ENCODE measurements at places on chromosomes 1 and 21. TPM values are rescaled to one million over a fixed set of nuclear protein-coding genes. Genes with fewer than 3 reads are reported as not detected.

Gene WDR3
- 40.6 TPM for polyA plus RNA-seq

Gene RHD
- 8.8 TPM for polyA plus RNA-seq

Gene BARHL2
- not detected for polyA plus RNA-seq

Gene LCE1C
- not detected for polyA plus RNA-seq

Gene GJA5
- polyA plus RNA-seq: not detected

Gene HTR6
- not detected for polyA plus RNA-seq

Gene MFSD2A
- not detected for polyA plus RNA-seq

Gene SHE
- not detected for polyA plus RNA-seq

Gene DAB1
- polyA plus RNA-seq: not detected

Gene PDE9A
- polyA plus RNA-seq: not detected

Gene TRAF3IP3
- 0.29 TPM for polyA plus RNA-seq

Gene OR2T33
- polyA plus RNA-seq: not detected

Gene ATPAF1
- 36.8 TPM for polyA plus RNA-seq

Gene S100A11
- polyA plus RNA-seq: 180 TPM

Gene CELA3B
- polyA plus RNA-seq: not detected

Gene CAMTA1
- polyA plus RNA-seq: 81.0 TPM

Gene LENEP
- polyA plus RNA-seq: 0.23 TPM

Gene KCNQ4
- 3.4 TPM for polyA plus RNA-seq

Gene REN
- 2.0 TPM for polyA plus RNA-seq

Gene MFAP2
- polyA plus RNA-seq: not detected

Gene BRINP3
- not detected for polyA plus RNA-seq

Gene SELP
- polyA plus RNA-seq: not detected

Gene RAB7B
- polyA plus RNA-seq: not detected

Gene C1orf105
- not detected for polyA plus RNA-seq

Gene LIPI
- not detected for polyA plus RNA-seq

Gene CLCC1
- 35.8 TPM for polyA plus RNA-seq

Gene LCE2C
- polyA plus RNA-seq: not detected

Gene TPTE
- 4.1 TPM for polyA plus RNA-seq

Gene KCNJ6
- 0.31 TPM for polyA plus RNA-seq

Gene CLCA4
- not detected for polyA plus RNA-seq

Gene LRIF1
- polyA plus RNA-seq: 45.7 TPM

Gene NBPF6
- 4.9 TPM for polyA plus RNA-seq

Gene IFFO2
- 0.44 TPM for polyA plus RNA-seq

Gene TMIGD3
- polyA plus RNA-seq: not detected

Gene CHRM3
- polyA plus RNA-seq: not detected

Gene LINGO4
- polyA plus RNA-seq: not detected

Gene CFAP74
- polyA plus RNA-seq: 0.04 TPM

Gene FCRL5
- polyA plus RNA-seq: not detected

Gene COA7
- polyA plus RNA-seq: 43.7 TPM

Gene BRDT
- polyA plus RNA-seq: not detected

Gene CDC42BPA
- 27.0 TPM for polyA plus RNA-seq

Gene ARTN
- polyA plus RNA-seq: not detected

Gene KNCN
- not detected for polyA plus RNA-seq

Gene OR2T29
- not detected for polyA plus RNA-seq

Gene UBASH3A
- 1.4 TPM for polyA plus RNA-seq

Gene HSD3B2
- not detected for polyA plus RNA-seq

Gene RIMKLA
- polyA plus RNA-seq: not detected

Gene HSPG2
- 34.2 TPM for polyA plus RNA-seq

Gene PEX10
- polyA plus RNA-seq: 18.8 TPM

Gene FRRS1
- polyA plus RNA-seq: 18.6 TPM
